ENCODE measurements at places on chromosomes 5 and 9.
A peak's percentile ranks its signal among the peaks of the same experiment; 100 is the strongest.

GRCh38 chr5:148482697-148483462 is 99.1 kb downstream of the FBXO38 start:
- peak; percentile 83 for DNase-seq

DNA sequence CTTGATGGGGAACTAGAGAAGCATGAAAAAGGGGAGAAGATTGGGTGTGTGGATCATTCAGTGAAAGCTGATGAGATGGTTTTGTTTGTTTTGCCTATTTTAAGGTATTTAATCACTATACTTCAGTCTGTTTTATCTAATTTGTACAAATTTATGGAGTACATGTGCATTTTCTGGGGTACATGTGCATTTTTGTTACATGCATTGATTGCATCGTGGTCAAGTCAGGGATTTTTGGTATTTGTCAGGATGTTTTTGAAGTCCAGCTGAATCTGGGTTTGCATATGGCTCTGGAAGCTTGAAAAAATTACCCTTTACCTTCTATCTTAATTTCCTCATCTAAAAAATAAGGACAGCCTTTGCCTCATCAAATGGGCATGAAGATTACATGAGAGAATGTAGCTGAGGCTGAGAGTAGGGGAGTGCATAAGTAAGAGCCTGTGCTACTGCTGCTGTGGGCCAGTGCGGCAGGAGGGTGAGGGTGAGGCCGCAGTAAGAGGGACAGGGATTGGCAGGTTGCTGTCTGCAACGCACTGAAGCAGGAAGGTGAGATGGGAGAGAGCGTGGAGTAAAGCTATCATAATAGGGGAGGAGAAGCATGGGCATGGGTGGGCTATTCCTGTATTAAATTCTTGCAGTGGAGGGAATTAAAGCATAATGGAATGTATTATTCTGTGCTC is 139.8 kb downstream of the NPR3 start:
- no peak for DNase-seq

GRCh38 chr9:77013932-77014596 is 5.4 kb upstream of the FOXB2 start:
- peak; percentile 57 for DNase-seq

GRCh38 chr9:85223506-85224125 is 518.1 kb downstream of the AGTPBP1 start:
- DNase-seq, result no peak
